ENCODE measurements at places on chromosomes 3 and 15. TPM values are rescaled to one million over a fixed set of nuclear protein-coding genes. Genes with fewer than 3 reads are reported as not detected.
A peak's percentile ranks its signal among the peaks of the same experiment; 100 is the strongest.

DNA sequence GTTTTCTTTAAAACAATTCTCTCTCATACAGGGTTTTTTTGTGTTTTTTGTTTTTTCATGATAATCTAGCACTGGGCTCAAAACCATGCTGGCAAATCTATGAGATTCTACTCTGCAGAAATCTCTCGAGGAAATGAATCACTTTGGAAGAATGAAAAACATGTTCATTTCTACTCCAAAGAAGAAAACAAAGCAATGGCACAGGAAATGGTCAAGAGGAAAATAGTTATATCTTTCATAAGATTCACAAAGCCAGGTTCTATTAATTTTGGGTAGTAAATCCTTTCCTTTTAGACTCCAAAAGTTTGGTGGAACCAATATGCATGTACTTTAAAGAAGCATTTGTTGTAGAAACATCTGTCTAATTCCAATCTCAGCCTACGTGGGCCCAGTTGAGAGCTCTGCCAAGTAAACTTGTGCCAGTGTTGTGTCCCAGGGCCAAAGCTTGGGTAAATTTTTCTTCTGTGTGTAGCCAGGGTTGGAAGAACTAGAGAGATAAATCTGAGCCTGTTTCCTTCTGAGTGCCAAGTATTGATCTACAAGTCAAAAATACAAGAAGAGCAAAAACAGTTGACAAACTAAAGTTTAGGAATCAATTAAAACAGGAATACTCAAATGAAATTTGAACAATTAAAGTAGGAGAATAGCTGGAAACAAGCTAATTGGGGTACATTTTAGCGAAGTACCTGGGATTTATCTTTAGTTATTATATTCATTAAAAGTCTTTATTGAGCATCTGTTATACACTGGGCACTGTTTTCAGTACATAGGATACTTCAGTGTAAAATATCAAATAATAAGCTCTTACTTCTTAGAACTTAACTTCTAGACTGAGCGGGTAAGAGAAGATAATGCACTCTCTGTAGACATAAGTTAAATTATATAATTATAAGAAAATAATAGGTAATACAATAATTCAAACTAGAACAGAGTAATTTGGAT lies 657.5 kb upstream of the NECTIN3 start:
- DNase-seq: no peak
- no peak overlapping the region for H3K4me3 ChIP-seq
- H3K36me3 ChIP-seq: no peaks in the 10 kb centered on the region
- H3K4me1 ChIP-seq: no peaks in the 10 kb centered on the region

DNA sequence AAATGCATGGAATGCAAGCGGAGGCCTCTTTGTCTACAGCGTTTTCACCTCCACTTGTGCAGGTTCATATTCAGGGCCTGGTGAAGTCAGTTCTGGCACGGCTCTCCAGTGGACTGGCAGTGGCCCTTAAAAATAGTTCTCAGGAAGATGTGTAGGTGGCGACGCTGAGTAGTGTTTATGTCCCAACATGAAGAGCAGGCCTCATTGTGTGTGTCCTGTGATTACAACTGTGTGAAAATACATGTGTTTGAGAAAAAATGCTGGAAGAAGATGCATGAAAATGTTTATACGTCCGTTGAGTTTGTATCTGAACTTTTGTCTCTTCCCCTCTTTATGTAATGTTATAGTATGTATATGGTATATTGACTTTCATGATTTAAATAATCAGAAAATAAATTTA lies 7.2 kb downstream of the LIPC start:
- DNase-seq: no peak
- no peaks in the 10 kb centered on the region for H3K36me3 ChIP-seq
- H3K4me1 ChIP-seq: peaks cover 12% of the 10 kb centered on the region

NPAP1 gene
- 0.12 TPM for polyA plus RNA-seq

DNA sequence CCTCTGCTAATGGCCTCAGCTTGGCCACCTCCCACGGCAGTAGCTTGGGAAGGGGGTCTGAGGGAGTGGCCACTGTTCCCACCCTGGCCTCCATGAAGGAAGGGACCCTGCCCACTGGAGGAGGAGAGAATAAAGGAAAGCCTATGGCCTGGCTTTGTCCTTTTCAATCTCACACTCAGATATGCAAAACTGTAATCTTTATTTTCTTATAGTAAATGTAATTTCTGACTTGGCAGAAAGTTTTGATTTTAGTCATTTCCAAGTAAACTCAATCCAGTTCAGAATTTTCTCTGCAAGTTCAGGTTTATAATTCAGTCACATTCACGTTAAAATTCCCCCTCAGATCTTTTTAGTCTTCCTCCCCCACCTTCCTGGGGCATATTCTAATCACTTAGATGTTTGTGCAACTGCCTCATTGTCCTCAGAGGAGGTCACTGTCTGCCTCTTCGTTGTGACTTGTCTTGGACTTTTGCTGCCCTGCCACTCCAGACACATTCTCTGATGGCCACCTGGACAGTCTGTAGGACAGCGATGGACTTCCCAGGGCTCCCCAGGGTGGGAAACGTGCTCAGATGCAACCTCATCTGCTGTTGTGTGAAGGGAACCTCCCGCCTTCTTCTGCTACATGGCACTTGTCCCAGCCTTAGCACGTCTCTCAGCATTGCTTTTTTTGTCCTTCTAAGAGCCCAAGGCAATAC lies 222.8 kb upstream of the TBL1XR1 start:
- no peak for DNase-seq
- H3K27ac ChIP-seq: no peak overlapping the region
- no peak overlapping the region for H3K4me3 ChIP-seq
- H3K36me3 ChIP-seq: no peaks in the 10 kb centered on the region

DNA sequence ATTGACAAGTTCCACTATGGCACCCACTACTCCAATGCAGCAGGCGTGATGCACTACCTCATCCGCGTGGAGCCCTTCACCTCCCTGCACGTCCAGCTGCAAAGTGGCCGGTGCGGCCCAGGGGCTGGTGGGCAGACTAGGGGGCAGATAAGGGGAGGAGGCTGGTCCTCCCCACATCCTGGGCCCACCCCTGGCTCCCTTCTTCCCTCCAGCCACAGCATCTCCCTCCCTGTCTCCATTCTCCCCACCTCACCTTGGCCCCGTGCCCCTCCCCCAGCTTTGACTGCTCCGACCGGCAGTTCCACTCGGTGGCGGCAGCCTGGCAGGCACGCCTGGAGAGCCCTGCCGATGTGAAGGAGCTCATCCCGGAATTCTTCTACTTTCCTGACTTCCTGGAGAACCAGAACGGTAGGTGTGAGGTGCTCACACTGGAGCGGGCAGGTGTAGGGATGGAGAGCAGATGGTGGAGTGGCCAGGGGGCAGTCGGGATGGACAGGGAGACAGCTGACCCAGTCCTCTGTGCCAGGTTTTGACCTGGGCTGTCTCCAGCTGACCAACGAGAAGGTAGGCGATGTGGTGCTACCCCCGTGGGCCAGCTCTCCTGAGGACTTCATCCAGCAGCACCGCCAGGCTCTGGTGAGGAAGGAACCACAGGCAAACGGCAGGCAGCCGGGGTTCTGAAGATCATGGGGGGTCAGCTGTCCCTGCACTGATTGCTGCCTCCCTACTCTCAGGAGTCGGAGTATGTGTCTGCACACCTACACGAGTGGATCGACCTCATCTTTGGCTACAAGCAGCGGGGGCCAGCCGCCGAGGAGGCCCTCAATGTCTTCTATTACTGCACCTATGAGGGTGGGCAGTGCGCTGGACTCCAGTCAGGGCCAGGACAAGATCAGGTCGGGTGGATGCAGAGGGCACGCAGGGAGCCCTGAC lies 26.0 kb downstream of the NBEAL2 start:
- no peak overlapping the region for H3K4me3 ChIP-seq
- H3K36me3 ChIP-seq: peaks cover 15% of the 10 kb centered on the region
- no peaks in the 10 kb centered on the region for H3K4me1 ChIP-seq

DNA sequence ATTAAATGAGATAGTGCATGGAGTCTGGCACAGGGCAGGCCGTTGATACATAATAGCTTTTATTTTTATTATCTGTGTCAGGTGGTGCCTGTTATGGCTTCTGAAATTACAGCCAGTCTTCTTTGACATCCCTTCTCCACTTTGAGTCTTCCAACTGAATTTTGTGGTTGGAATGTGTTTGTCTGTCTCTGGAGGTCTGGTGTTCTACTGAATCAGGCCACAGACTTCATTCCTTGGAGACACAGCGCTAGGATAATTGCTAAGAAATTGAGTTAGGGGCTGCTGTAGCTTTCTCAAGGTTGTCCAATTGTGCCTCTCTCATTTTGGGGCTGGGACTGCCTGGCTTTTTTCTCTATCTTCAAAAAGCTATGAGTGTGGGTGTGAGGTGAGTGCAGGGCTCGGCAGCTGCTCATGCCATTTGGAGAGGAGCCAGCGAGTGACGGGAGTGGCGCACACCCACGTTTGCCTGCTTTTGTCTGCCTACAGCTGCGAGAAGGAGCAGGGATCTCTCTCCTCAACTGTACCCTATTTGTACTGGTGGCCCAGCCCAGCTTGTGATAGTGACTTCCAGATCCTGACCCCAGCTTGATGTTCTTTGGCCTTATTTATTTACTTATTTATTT lies 49.8 kb upstream of the SYN2 start:
- DNase-seq: no peak
- H3K27me3 ChIP-seq: no peaks in the 10 kb centered on the region
- H3K4me3 ChIP-seq: no peak overlapping the region
- no peaks in the 10 kb centered on the region for H3K4me1 ChIP-seq
- H3K36me3 ChIP-seq: no peaks in the 10 kb centered on the region

DNA sequence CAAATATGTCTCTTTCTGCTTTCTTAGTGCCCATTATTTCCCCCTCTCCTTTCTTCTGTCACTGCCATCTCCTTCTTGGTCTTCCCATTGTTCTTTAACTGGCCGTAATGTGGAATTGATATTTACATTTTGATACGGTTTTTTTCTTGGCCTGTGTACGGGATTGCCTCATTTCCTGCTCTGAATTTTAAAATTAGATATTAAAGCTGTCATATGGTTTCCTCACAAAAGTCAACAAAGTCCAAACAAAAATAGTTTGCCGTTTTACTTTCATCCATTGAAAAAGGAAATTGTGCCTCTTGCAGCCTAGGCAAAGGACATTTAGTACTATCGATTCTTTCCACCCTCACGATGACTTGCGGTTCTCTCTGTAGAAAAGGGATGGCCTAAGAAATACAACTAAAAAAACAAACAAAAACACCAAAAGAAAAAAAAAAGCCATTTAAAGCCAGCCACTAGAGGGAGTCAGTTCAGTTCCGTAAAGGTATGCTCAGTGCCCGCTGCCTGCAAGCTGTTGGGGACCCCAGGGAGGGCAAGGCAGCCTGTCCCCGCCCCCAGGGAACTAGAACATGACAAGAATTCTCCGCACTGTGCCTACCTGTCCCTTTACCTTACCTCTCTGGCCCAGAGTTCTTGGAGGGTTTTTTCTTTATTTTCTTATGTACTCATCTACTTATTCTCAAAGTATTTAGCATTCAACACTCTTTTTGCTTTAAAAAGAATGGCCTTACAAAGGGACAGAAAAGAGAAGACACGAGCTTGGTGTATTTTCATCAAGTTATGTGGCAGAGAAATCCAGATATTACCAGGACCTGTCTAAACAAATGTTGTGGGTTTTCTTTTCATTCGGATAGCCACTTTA lies 30.0 kb upstream of the NR2E3 start:
- no peaks in the 10 kb centered on the region for H3K36me3 ChIP-seq
- no peaks in the 10 kb centered on the region for H3K4me1 ChIP-seq
- DNase-seq: peak; percentile 34
- peak overlapping the region; percentile 28 for H3K27ac ChIP-seq

GRCh38 chr15:55628369-55628730 lies 40.2 kb upstream of the PYGO1 start:
- H3K27me3 ChIP-seq: no peaks in the 10 kb centered on the region
- no peaks in the 10 kb centered on the region for H3K36me3 ChIP-seq
- no peak for DNase-seq
- no peaks in the 10 kb centered on the region for H3K4me1 ChIP-seq
- no peak overlapping the region for H3K27ac ChIP-seq

DNA sequence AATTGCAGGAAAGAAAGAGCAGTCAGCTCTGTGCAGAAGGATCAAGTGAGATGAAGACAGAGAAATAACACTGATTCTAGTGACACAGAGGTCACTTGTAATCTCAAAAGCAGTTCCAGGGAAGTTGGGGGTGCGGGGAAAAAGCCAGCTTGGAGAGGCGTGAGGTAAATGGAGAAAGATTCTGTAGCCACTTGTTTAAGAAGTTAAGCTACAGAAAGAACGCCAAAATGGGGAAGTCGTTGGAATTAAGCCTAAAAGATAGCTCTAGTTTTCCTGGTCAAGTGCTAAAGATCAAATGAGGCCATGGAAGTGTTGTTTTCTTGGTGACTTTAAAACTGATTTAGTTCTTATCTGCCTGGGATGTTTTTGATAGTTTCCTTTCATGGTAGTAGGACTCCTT lies 152.0 kb downstream of the GREM1 start:
- no peaks in the 10 kb centered on the region for H3K27me3 ChIP-seq
- no peak for DNase-seq
- no peak overlapping the region for H3K4me3 ChIP-seq
- peaks cover 17% of the 10 kb centered on the region for H3K4me1 ChIP-seq

- DNase-seq: no peak
- no peaks in the 10 kb centered on the region for H3K36me3 ChIP-seq
- H3K27me3 ChIP-seq: peaks cover 4% of the 10 kb centered on the region
- peaks cover 6% of the 10 kb centered on the region for H3K4me1 ChIP-seq
Measured at GRCh38 chr15:40285151-40285550, 2.3 kb upstream of the ANKRD63 start.

DNA sequence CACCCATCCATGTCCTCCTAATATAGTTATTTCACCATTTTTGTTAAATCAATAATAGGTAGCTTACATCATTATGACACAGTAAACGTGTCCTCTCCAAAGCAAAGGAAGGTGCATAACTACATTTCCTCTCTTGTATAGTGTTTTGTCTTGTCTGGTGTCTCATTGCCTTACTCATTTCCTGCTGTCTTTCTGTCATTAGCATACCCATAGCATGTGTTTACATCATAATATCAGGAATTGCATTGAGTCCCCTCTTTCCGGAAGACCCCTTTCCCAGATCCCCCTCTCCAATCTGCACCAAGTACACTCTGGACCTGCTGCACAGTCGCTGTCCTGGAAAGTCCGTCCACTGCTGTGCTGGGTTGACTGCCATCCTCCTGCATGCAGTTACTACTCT lies 47.9 kb downstream of the SOX14 start:
- H3K27me3 ChIP-seq: peaks cover 3% of the 10 kb centered on the region
- H3K36me3 ChIP-seq: no peaks in the 10 kb centered on the region
- H3K4me1 ChIP-seq: no peaks in the 10 kb centered on the region

- no peaks in the 10 kb centered on the region for H3K36me3 ChIP-seq
- peak; percentile 79 for DNase-seq
- peaks cover 12% of the 10 kb centered on the region for H3K4me1 ChIP-seq
- H3K4me3 ChIP-seq: peak within 1 kb of the TSS; percentile 6
- no peak within 1 kb of the TSS for H3K27ac ChIP-seq
- peaks cover 39% of the 10 kb centered on the region for H3K27me3 ChIP-seq
Measured at GRCh38 chr3:138946663-138947494, at the start of the genes FOXL2 and FOXL2NB. FOXL2 (minus strand) TSS chr3:138947137; CDS start chr3:138946722, 415 bp downstream. FOXL2NB (plus strand) TSS chr3:138947217; CDS start chr3:138947365, 148 bp downstream.

PFN2 gene
- polyA plus RNA-seq: 109 TPM

DNA sequence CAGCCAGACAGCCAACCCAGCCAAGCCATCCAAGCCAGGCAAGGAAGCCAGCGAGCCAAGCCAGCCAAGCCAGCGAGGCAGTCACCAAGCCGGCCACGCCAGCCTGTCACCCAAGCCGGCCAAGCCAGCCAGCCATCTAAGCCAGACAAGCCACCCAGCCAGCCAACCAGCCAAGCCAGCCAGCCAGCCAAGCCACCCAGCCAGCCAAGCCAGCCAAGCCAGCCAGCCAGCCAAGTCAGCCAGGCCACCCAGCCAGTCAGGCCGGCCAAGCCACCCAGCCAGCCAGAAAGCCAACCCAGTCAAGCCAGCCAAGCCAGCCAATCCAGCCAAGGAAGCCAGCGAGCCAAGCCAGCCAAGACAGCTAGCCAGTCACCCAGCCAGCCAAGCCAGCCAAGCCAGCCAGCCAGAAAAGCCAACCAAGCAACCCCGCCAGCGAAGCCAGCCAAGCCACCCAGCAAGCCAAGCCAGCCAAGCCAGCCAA lies 201.2 kb downstream of the GOLGA6L6 start:
- no peak overlapping the region for H3K27ac ChIP-seq
- no peaks in the 10 kb centered on the region for H3K4me1 ChIP-seq
- H3K27me3 ChIP-seq: no peaks in the 10 kb centered on the region
- no peaks in the 10 kb centered on the region for H3K36me3 ChIP-seq
- no peak overlapping the region for H3K4me3 ChIP-seq
- DNase-seq: peak; percentile 83

All from pancreas (tissue), 10 donors.